ENCODE measurements at places on chromosomes 5 and 9. TPM values are rescaled to one million over a fixed set of nuclear protein-coding genes. Genes with fewer than 3 reads are reported as not detected.

The PCDHGA1 gene
- total RNA-seq: 1.3 TPM

The GALNT12 gene
- total RNA-seq: 15.5 TPM

The POLE3 gene
- total RNA-seq: 36.7 TPM

The MOB3B gene
- 11.1 TPM for total RNA-seq

The SLC36A3 gene
- total RNA-seq: not detected

DNA sequence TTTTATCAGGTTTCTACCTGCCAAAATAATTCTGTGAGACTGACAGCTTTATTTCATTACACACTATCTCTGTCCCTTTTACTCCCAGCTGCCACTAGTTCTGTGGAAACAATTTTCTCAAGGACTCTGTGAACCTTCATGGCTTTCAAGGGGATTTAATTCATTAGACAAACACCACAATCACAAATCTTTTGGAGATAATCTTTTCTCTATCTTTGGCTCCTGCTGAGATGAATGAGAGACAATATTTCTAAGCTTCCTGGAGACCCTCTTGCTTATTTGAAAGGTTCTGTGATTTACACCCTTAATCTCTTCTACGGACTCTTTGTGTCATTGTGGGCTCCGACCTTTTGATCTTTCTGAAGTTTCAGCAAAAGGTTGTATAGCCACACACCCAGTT lies 222.6 kb downstream of the PRDM9 start:
- no peak for ATAC-seq

GRCh38 chr5:148952097-148952867 lies 110.6 kb downstream of the SH3TC2 start:
- ATAC-seq: no peak

- no peak for ATAC-seq
These were observed 52.4 kb downstream of the USP20 start for GRCh38 chr9:129887334-129888292.

DNA sequence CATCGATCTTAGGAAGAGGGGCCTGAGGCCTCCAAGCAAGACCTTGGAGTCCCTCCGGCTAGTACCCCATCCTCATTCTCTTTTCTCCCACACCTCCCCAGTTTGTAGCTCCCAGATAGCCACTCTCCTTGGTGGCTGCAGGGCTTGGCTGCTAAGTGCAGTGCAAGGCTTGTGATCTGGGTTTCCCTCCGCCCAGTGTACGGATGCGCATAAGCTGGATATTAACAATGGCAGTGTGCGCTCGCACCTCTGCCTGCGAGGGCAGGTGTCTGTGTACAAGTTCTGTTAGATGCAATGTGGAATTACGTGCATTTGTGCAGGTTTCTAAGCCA lies 71.0 kb upstream of the TBCA start:
- ATAC-seq: no peak

DNA sequence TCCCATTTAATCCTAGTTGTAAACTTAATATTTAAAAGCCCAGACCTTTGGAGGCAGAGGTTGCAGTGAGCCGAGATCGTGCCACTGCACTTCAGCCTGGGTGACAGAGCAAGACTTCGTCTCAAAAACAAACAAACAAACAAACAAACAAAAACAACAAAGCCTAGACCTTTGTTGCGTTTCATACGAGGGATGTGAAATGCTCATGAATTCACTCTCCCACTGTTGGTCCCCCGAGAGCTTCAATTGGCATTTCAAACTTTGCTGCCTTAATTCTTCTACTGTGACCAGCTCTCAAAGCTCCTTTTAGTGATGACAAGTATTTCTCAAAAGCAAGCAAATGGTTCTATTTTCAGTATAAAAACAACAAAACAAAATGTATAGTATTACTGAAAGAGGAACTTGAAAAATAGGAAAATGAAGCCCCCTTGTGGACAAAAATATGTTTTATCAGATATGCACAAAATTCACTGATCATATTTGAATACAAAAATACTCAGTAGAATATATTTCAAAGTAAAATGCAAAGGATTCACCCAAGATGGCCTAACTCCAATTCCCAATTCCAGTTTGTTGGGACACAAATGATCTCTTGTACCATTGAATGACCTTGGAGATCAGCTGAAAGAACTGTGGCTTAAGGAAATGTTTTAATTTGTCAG lies 140.4 kb downstream of the ESM1 start:
- ATAC-seq: no peak
